Central memory CD8-positive, alpha-beta T cell (primary cell): ENCODE measurements at places on chromosomes 7 and 10.

- H3K27me3 ChIP-seq, result peaks cover 21% of the 10 kb centered on the region
- H3K27ac ChIP-seq, result no peak overlapping the region
- no peaks in the 10 kb centered on the region for H3K4me1 ChIP-seq
- no peak overlapping the region for H3K4me3 ChIP-seq
- no peak for DNase-seq
Measured at GRCh38 chr10:50929670-50930069, 44.2 kb upstream of the A1CF start.

GRCh38 chr10:101562231-101562630 lies 25.8 kb downstream of the POLL start:
- H3K27ac ChIP-seq, result no peak overlapping the region
- no peak overlapping the region for H3K4me3 ChIP-seq
- peaks cover 25% of the 10 kb centered on the region for H3K4me1 ChIP-seq

DNA sequence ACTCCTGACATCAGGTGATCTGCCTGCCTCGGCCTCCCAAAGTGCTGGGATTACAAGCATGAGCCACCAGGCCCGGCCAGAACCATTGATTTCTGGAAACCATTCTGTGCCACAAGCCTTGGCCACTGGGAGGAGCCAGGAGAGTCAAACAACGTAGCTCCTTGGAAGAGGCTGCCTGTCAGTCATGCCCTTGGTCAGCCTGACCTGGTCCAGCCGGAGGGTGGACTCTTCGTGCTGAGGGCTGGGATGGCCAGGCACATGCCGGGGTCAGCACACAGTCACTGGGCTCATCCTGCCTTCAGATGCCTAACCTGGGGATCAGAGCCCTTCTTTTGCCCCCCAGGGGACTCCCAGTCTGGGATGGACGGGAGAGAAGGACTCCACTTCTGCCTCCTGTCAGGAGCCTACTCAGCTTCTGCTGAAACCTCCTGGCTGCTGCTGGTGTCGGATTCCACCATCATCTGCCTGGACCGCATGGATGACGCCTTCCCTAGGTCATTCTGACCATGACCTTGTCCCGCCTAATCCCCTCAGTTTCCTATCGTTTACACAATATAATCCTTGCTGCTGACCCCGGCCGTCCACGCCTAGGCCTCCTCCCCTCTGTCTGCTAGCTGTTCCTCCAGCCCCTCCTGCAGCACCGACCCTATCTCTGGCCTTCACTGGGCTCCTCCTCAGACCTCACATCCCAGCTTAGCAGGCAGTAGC lies 30.4 kb downstream of the TMEM270 start:
- H3K27me3 ChIP-seq, result peaks cover 61% of the 10 kb centered on the region
- H3K4me3 ChIP-seq, result no peak overlapping the region

GRCh38 chr10:83725567-83725966 lies 413.7 kb upstream of the GHITM start:
- no peaks in the 10 kb centered on the region for H3K27me3 ChIP-seq
- no peak overlapping the region for H3K27ac ChIP-seq
- H3K36me3 ChIP-seq, result no peaks in the 10 kb centered on the region
- H3K4me1 ChIP-seq, result no peaks in the 10 kb centered on the region

GRCh38 chr7:27251136-27251651 lies 8.6 kb downstream of the EVX1 start:
- H3K4me3 ChIP-seq, result no peak overlapping the region
- no peak for DNase-seq
- peaks cover 88% of the 10 kb centered on the region for H3K27me3 ChIP-seq
- no peak overlapping the region for H3K27ac ChIP-seq
- peaks cover 6% of the 10 kb centered on the region for H3K4me1 ChIP-seq

DNA sequence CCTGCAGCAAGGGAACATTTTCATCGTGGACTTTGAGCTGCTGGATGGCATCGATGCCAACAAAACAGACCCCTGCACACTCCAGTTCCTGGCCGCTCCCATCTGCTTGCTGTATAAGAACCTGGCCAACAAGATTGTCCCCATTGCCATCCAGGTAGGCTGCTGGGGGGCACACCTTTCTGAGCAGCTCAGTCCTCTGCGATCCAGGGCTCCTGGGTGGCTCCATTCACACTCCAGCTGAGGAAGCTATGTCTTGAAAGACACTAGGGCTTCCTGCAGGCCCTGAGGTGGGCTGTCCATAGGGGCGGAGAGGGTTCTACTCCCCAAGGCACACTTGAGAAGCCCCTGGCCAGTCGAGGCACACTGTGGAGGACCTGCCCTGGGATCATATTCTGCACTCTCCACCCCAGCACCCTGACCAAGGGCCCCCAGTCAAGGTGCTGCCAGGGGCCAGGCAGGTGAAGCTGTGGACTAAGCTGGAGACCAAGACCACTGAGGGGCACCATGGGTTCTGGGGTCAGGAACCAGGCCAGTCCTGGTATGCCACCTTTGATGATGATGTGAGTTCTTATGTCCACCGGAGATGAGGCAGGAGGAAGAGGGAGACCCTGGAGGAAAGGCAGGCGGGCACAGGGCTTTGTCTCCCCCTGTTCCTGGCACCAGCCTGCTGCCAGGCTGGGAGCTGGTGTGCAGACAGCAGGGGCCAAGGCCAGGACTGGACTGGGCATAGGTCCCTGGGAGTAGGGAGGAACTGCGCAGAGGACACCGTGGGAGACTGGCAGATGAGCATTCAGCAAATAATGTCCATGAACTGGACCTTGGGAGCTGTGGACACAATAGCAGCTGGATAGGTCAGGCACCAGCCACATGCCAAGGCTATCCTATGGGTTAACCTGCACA lies 54.8 kb downstream of the ALOX5 start:
- no peak overlapping the region for H3K4me3 ChIP-seq
- H3K36me3 ChIP-seq, result peaks cover 4% of the 10 kb centered on the region
- no peak overlapping the region for H3K27ac ChIP-seq
- peaks cover 18% of the 10 kb centered on the region for H3K27me3 ChIP-seq

- no peaks in the 10 kb centered on the region for H3K36me3 ChIP-seq
- no peaks in the 10 kb centered on the region for H3K4me1 ChIP-seq
- H3K27me3 ChIP-seq, result no peaks in the 10 kb centered on the region
- DNase-seq, result no peak
- H3K4me3 ChIP-seq, result no peak overlapping the region
Measured at GRCh38 chr7:156236936-156237599, 403.5 kb upstream of the RNF32 start.

- H3K4me3 ChIP-seq, result no peak overlapping the region
- H3K27ac ChIP-seq, result no peak overlapping the region
- peaks cover 62% of the 10 kb centered on the region for H3K27me3 ChIP-seq
Measured at GRCh38 chr10:10797513-10797912, 220.2 kb upstream of the CELF2 start.

DNA sequence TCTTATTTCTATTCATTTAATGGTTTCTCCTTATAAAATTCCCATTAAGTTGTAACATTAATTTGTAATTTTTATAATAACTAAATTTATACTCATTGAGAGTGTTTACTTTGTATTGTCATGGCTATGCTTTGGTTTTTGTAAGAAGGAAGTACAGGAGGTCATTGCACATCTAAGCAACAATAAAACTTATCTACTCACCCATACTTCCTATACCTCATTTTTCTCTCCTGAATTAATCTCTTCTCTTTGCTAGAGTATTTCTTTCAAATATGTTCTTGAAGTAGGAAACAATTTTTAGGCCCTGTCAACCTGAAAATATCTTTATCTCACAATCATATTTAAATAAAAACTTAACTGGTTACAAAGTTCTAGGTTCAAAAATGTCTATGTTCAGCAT lies 95.4 kb upstream of the WDR11 start:
- H3K27ac ChIP-seq, result no peak overlapping the region
- no peak for DNase-seq
- no peaks in the 10 kb centered on the region for H3K36me3 ChIP-seq
- no peak overlapping the region for H3K4me3 ChIP-seq

DNA sequence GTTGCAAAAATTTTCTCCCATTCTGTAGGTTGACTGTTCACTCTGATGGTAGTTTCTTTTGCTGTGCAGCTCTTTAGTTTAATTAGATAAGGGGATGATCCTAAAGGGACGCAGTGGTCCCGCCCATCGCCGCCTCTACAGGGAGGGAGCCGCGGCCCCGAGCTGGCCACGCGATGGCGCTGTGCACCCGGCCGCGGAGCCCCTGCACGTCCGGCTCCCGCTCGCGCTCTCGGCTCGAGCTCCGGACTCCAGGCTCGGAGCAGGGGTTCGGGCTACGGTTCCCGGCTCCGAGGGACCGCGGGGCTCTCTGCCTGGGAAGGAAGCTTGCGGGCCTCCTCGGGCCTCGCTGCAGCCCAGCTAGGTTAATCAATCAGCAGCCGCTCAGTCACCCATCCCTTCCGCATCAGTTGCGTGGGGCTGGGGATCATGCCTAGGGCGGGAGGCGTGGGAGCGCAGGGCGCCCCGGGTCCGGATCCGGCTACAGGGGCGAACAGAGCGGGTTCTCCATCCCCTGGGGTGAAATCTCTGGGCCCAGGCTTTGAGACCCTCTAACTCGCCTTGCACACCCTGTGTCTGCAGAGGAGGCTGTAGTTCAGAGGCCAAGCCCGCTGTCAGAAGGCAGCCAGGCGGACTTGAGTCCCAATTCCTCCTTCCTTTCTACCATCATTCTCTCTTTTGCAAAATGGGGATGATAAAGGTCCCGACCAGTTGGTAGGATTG lies 97.9 kb downstream of the WDR11 start:
- peaks cover 9% of the 10 kb centered on the region for H3K4me1 ChIP-seq
- H3K36me3 ChIP-seq, result no peaks in the 10 kb centered on the region
- H3K27me3 ChIP-seq, result peaks cover 49% of the 10 kb centered on the region
- peak; percentile 32 for DNase-seq
- H3K4me3 ChIP-seq, result peak overlapping the region; percentile 31
